ENCODE measurements at places on chromosomes 1 and 21.

- no peak for DNase-seq
Observed at GRCh38 chr1:5826601-5827000, 165.6 kb downstream of the NPHP4 start.

GRCh38 chr21:43271452-43272020 is 102.7 kb downstream of the CRYAA start:
- no peak for DNase-seq

DNA sequence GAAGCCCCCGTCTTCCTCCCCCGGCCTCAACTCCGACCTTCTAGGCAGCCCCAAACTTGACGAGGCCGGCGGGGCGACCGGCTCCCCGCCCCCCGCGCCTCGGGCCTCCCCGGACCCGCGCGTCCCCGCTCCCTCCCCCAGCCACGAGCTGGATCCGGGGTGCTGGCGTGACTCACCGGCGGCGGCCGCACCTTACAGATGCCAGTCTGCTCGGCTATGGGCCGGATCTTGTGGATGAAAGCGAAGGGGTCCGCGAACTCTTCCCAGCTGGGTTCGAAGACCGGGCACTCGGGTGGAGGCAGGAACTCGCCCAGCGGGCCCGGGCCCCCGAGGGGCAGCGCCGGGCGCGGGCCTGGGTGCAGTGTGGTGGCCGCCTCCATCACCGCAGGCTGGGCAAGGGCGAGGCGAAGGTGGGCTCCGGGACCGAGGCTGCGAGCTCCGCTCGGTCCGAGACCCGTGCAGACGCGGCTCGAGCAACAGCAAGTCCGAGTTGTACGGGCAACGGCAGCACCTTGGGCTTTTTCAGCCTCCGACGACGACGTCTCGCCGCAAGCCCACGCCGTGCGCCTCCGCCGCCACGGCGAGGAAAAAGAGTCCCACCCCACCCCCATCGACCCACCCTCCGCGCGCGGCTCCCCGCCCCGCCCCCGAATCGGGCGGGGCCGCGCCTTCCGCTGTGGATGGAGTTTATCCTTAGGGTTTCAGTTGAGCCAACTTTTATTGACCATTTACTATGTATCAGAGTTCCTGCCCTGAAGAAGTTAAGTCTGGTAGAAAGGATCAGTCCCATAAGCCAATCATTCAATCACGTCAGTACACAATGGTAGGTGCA is at the start of gene KDM5B:
Gene KDM5B (minus strand): TSS at position 496 of the 832 bp plus-strand sequence. CDS start 116 bp downstream, at position 380.
- DNase-seq: no peak

GRCh38 chr1:52676249-52676903 is 21.8 kb downstream of the COA7 start:
- DNase-seq: no peak

DNA sequence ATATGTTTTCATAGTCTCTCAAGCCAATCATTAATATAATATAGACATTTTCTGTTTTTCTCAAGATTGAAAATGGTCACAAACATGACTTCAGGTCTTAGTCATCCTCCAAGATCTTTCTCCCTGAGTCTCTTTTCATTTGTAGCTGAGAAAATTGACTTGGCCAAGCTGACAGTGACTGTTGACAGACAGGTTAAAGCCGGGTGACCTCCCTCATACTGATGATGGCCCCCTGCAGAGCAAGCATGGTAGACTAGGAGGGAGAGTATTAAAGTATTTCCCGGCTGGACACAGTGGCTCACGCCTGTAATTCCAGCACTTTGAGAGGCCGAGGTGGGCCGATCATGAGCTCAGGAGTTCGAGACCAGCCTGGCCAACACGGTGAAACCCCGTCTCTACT is 6.8 kb upstream of the KIAA1614 start:
- no peak for DNase-seq

DNA sequence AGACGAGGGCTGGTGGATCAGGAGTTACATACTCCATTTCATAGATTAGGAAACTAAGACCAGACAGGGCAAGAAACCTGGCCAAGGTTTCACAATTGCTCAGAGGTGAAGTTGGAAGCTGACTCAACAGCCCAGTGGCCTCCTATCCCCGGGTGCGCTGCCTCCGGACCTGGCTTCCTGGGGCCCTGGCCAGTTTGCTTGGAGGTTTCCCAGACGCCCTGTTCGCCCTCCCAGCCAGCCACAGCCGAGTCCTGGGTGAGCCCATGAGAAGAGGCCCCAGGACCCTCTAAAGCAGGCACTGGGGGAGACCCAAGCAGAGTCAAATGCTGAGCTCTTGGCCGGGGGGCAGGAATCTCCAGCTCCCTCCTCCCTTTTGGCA is 180.1 kb downstream of the ZBTB18 start:
- DNase-seq: no peak

DNA sequence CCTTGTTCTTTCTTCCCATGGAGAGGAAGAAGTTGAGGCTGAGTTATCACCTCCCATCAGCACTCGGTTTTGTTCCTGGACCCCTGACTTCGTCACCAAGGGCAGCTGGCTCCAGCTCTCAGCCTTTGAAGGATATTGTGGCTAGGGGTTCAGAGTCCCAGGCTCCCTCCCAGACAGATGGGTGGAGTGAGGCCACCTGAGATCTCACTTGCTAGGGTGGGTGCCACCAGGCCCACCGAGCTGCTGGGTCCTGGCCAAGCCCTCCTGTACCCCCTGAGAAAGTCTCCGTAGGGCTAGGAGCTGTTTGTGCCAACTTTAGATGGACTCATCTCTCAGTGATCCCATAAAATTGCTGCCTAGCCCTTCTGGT is 6.9 kb downstream of the MX2 start:
- DNase-seq: no peak

- no peak for DNase-seq
Observed at GRCh38 chr1:166944186-166944967, 31.0 kb downstream of the ILDR2 start.

- DNase-seq: no peak
Observed at GRCh38 chr1:207755846-207756693, 4.2 kb downstream of the CD46 start.

DNA sequence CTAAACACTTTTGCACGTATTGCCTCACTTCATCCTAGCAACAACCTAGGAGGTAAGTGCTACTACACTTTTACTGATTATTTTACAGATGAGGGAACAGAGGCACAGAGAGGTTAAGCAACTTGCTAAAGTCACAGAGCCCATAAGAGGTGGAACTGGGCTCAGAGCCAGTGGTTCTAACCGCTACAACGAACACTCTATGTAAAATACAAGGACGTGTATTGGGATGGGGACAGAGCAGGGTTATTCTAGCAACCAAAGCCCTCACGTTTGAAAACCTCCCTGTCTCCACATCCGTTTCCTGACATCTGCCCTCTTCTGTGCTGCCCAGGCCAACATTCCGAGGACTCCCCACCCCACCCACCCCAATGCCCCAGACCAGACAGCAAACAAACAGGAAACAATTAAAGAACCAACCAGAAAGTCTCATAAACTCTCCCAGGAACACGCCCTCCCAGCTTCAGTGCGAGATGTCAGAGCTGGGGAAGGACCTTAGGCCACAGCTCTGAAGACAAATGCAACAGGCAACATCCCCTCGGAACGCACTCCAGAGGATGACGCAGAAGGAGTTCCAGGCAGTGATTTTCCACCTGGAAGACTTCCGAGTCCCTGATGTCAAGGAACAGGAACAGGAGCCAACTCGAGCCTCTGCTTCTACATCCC is 41.1 kb downstream of the GLIS1 start:
- DNase-seq: no peak

GRCh38 chr1:18535391-18536210 is 54.9 kb downstream of the KLHDC7A start:
- no peak for DNase-seq

DNA sequence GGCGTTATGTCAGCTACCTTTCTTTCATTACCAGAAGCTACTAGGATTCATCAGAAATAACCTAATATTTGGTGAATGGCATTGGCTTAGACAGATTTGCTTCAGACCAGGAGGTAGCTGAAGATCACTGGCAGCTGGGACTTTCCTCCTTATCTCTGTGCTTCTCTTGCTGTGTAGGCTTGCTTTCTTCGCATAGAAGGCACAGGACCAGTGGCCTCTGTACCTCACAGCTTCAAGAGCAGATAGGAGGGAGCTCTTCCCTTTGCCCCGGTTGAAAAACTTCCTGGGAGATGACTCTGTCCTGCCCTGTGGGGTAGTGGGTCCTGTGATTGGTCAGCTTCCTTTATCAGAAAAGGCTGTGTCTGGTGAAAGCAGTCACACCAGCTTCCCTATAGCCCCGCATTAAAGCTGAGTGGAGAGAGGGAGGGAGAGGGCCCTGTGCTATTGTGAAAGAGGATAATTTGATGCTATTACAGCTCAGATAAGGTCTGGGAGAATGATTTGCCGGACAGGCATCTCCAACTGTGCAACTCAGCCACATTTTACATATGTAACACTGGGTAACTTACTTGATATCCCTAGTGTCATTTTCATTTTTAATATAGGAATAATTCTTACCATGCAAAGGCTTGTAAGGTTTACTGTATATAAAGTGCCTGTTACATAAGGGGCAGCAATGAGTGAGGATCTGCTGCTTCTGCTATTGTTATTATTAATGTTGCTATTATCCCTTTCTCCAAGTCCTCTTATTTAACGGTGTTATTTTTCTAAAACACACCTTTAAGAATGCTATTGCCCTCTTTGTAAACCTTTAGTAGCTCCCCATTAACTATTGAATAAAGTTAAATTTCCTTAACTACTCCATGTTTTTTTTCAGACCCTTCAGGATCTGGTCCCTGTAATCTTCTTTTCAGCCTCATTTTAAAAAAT is 31.6 kb downstream of the OSBPL9 start:
- no peak for DNase-seq

GRCh38 chr1:234295626-234296025 is 77.6 kb upstream of the COA6 start:
- no peak for DNase-seq

DNA sequence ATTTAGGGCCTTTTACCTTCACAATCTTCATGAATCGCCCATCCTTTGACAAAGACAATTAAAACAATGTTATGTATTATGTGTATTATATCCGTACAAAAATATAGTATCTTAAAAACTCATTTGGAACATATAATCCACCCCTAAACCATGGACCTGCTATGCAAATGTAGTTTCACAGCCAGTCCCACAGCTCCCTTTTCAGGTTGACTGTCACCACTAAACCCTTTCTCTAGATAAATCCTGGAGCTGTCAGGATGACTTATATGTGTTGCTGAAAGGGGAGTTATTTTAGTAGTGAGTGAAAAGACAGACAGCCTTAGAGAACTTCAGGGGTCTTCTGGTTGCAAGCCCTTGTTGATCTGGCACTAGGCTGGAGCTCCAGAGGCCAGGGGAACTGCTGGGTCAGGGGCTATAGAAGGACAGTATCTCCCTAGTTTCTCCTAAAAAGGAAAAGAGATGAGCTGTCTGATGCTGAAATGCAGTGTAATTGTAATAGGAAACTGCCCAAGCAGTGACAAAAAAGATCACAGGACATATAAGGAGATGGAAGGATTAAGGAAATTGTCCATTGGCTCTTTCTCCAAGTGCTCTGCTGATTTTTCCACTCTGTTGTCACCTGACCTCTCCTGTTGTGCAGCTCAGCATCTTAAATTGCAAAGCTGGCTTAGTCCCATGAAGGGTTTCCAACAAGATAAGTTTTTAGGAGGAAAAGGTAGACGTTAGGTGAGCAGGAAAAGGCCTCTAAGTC is 127.7 kb downstream of the S1PR1 start:
- DNase-seq: no peak

GRCh38 chr21:46054031-46054430 is 43.9 kb upstream of the COL6A2 start:
- DNase-seq: no peak

GRCh38 chr1:61271412-61271789 is 189.0 kb downstream of the NFIA start:
- no peak for DNase-seq

GRCh38 chr1:85316321-85316720 is 39.9 kb upstream of the BCL10 start:
- DNase-seq: no peak

DNA sequence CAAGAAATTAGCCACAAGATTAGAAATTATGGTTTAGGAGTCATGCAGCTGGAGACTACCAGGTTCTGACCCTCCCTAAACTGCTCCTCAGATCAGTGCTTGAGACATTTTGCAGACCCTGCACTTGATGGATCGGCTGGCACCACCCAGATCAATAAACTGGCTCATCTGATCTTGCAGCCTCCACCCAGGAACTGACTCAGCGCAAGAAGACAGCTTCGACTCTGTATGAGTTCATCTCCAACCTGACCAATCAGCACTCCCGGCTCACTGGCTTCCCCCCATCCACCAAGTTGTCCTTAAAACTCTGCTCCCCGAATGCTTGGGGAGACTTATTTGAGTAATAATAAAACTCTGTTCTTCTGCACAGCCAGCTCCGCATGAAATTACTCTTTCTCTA is 40.0 kb downstream of the L1TD1 start:
- no peak for DNase-seq

DNA sequence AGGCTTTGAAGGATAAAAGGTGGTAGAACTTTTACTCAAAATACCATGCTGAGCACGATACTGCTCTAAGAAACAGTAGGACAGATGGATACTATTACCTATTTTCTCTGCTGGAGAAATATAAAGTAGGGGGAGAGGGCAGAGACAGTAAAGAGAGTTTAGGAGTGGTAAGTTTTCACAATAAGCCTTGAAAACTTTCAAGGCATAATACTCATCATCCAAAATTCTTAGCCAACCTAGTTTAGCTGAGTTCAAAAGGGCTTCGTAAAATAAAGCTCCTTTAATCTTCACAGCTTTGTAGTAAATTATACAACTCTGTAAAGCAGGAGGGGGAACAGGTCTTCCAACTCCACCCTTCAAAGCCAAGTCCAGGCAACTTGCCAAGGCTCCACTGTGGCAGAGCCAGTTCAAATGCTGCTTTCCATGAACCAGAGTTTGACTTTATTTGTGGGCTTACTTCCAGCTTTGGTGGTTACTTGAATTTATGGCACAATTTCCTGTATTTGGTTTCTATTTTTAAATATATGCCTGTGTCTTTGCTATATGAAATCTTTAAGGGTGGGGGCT is 15.5 kb downstream of the TEX38 start:
- DNase-seq: no peak

- no peak for DNase-seq
Observed at GRCh38 chr1:96048572-96049212, 672.9 kb upstream of the PTBP2 start.

DNA sequence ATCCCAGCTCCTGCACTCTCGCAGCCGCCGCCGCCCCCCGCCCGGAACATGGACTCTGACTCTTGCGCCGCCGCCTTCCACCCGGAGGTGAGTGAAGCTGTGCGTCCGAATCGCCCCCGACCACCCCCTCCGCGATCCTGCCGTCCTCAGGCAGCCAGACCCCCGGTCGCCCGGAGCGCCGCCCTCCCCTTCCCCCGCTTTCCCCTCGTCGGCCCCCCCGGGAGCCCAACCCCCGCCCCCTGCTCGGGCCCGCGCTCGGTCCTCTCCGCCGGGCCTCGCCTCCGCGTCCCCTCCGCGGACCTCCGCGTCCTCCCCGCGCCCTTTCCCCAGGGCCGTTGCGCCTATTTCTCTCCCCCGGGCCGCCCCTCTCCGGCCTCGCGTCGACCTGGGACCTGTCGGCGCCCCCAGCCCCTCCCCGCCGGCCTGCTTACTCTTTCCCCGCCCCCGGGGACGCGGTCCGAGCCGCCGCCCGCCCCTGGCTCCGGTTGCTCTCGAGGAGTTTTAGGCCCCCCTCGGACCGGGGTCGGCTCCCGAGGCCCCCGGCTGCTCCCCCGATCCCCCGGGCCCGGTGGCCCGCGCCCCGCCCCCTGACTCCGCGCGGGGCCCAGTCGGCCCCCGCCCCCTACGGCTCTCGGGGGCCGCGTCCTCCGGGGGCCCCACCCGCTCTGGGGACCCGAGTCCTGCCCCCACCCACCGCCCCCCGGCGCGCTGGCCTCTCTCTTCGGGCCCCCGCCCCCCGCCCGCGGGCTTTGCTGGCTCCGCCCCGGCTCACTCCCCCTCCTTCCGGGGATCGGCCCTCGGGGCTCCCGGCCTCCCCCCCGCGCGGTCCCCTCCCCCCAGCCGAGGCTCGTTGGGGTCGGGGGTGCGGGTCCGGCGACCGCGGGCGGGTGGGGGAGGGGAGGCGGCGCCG is 743 bp downstream of the PHF13 start:
- DNase-seq: no peak
